Iris pigment epithelial cell (primary cell): ENCODE measurements at places on chromosomes 1 and 21.

- DNase-seq, result no peak
Measured at GRCh38 chr1:155334962-155335361, 14.3 kb downstream of the RUSC1 start.

DNA sequence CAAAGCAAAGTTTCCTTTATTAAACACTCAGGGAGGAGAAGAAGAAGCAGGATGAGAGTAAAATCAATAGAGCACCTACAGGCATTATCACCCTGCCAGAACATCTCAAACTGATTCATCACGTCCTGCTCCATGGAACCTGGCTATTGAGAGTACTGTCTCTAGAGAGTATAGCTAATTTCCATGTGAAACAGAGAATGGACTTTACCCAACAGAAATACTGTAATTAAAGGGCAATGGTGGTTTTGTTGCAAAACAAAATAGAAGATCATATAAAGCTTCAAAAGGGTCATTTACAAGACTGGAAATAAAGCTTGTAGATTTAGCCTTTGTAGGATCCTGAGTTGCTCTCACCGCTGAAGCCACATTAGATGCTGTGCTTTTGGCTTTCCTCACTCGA, 69.3 kb downstream of the XCL1 start:
- DNase-seq, result no peak

DNA sequence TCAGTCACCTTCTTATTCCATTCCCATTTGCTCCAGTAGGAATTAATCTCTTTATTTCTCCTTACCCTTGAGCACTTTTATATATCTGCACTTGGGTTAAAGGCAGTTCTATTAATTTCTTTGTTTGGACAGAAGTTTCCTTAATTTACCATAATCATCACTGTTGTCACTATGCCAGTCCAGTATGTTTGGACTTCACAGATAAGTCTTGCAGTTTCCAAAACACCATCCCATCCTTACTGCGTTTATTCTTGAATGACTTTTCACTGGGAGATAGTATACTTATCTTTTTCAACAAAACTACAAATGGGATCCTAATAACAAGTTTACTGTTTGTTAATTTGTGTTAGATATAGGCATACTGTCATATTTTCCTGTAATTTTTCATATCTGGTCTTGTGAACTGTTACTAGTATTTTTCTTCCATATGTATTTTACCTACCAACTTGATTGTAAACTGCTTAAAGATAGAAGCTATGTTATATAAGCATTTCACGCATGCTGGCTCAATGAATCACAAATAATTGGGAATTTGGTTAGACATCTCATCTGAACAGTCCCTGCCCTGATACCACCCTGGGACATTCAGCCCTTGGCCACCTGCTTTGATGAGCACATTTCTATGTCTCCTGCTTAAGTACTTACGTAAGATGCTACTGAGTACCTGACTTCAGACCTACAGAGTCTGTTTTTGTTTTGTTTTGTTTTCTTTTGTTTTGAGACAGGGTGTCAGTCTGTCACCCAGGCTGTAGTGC, 78.2 kb downstream of the OLFML2B start:
- DNase-seq, result no peak

DNA sequence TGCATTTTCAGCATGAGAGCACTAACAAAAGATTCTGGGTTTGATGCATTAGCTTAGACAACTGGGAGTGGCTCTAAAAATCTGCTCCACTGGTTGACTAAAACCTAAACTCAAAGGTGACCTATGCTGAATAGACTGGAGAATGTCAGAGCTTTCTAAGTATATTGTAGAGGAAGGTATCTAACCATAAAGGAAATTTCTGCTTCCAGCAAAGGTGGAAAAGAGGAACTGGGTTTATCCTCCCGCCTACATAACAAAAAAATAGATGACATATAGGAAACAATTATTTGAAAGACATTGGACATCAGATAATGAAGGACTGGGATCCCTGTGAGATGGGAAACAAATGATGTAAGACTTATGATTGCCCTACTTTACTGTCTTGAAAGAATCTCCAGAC, 35.8 kb upstream of the CR2 start:
- DNase-seq, result no peak

GRCh38 chr1:228304225-228304624, 96.4 kb downstream of the OBSCN start:
- no peak for DNase-seq
